ENCODE measurements at places on chromosomes 2 and 18.

DNA sequence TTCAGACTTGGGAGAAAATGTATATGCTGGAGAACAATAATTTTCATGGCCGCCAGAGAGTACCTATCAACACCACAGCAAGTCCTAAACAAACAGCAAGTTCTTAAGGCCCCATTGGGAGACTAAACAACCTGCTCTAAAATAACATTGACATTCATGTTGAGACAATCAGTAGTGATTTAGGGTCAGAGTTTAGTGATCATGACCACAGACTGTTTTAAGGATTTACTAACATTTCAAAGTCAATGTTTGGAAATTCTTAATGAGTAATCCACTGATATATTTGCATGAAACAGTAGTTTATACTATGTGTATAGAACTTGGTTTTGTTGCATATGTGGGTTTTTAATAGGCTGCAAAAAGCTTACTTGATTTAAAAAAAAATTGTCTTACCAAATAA, 34.7 kb downstream of the RASGRP3 start:
- DNase-seq = no peak

DNA sequence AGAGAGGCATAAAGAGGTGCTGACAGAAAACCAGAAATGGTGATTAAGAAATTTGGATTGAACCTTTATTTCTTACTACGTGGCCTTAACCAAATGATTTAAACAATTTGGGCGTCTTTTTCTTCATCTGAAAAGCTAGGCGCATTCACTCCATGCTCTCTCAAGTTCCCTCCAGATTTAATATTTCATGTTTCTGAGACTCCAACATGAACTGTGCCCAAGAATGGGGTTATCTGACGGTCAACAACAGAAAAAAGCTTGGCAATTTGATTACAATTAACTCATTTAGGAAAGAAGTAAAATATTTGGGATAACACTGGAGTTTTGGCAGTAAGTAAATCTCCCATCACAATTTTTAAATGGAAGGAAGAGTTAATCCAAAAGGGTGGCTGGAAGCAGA, 345.4 kb downstream of the ARHGAP15 start:
- no peak for DNase-seq

- DNase-seq = no peak
Observed at GRCh38 chr2:130963196-130963848, 126.6 kb downstream of the ARHGEF4 start.

GRCh38 chr2:63488118-63488713, 100.1 kb downstream of the WDPCP start:
- no peak for DNase-seq

- no peak for DNase-seq
Observed at GRCh38 chr2:211144974-211145665, 588.7 kb downstream of the CPS1 start.

GRCh38 chr2:102357937-102358336, 2.3 kb downstream of the IL18R1 start:
- no peak for DNase-seq

DNA sequence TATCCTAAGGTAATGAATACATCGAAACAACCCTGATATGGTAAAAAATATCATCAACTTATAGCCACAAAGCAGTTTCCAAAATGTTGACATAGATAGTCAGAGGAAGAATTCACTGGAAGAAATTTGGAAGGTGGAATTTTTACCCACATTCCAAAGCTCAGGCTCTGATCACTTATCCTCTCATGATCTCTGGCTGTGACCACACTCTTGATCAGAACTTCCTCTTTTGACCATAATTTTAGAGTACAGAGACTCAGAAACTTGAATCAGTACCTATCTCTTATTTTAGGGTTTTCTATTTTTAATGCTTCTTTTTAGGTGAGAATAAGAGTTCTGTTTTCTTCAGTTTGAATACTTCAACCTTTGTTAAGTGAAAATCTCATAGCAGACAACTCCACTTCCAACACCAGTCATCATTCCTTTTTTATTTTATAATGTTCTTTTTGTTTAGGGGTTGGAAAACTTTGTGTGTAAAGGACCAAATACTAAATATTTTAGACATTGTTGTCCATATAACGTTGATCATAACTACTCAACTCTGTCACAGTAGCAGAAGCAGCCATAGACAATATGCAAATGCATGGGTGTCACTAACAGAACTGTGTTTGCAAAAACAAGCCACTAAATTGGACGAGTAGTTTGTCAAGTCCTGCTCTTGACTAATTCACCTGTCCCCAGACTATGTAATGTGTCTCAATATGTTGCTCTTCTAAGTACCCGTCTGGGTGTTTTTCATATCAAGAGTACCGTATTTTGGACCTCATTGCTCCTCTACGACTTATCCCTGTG, 891.6 kb upstream of the CRIM1 start:
- DNase-seq = no peak

- no peak for DNase-seq
Observed at GRCh38 chr18:11322716-11323115, 173.3 kb upstream of the PIEZO2 start.

GRCh38 chr2:98404556-98405250, 40.0 kb upstream of the INPP4A start:
- DNase-seq = no peak

DNA sequence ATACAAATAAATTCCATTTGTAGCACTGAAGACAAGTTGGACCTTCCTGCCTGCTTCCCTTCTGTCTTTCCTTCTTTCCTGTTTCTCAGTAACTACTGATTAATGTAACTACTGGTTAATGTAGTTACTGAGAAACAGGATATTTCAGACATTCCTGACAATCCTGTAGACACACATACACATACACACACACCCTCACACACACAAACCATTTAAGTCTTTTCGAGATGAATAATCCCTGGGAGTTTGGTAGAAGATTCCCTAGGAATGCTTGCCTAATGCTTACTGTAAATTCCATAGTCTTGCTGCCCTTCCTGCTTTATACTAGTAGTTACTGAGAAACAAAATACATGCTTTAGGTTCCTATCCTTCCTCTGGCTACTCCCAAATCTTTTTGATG, 83.9 kb downstream of the PIK3C3 start:
- no peak for DNase-seq

DNA sequence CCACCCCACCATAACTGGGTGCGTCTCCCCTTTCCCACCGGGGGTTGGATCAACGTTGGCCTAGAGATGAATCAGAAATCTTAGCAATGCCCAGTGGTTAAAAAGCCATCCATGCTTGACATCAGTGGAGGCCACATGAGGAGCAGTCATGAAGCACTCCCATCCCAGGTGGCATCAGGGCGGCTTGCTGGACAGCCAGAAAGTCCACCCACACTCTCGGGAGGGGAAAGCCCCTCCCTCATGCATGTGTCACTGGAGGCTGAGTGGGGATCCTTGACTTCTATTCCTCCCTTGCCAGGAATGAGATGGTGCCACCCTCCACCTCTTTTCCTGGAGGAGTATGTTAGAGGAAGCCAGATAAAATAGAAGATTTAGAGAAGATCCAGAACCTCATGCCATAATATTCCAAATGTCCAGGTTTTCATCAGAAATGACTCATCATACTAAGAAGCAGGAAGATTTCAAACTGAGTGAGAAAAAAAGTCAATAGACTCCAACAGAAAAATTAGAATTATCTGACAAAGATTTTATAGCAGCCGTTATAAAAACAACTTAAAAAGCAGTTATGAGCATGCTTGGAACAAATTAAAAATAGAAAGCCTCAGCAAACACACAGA, 507.1 kb upstream of the ID2 start:
- DNase-seq = no peak

GRCh38 chr2:106099691-106100090, 94.4 kb downstream of the UXS1 start:
- DNase-seq = no peak

DNA sequence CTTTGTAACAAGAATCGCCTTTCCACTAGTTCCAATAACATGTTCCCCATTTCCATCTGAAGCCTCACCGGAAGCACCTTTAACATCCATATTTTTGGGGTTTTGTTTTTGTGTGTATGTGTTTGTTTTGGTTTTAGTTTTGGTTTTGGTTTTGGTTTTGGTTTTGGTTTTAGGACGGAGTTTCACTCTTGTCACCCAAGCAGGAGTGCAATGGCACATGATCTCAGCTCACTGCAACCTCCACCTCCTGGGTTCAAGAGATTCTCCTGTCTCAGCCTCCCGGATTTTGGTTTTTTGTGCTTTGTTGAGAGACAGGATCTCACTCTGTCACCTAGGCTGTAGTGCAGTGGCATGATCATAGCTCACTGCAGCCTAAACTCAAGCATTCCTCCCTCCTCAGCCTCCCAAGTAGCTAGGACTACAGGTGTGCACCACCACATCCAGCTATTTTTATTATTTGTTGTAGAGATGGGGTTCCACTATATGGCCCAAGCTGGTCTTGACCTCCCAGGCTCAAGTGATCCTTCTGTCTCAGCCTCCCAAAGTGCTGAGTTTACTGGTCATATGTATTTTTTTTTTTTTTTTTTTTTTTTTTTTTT, 36.3 kb downstream of the TGOLN2 start:
- DNase-seq = no peak

DNA sequence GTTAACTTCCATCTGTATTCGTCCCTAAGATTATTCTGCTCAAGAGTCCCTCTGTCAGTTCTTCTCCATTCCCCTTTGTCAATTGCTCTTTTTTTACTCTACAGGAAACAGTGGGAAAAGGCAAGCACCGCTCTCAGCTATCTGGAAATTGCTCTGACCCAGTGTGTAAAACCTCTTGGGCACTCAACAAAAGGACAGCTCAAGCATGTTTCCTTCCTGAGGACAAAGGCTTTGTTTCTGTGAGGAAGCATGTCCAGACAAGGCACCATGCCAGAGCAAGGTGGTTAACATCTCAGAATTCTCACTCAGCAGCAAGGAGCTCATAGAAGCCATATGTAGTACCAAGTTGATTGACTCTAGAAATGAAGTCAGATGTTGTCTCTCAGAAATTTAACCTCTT, 735.6 kb downstream of the TSN start:
- DNase-seq = no peak

DNA sequence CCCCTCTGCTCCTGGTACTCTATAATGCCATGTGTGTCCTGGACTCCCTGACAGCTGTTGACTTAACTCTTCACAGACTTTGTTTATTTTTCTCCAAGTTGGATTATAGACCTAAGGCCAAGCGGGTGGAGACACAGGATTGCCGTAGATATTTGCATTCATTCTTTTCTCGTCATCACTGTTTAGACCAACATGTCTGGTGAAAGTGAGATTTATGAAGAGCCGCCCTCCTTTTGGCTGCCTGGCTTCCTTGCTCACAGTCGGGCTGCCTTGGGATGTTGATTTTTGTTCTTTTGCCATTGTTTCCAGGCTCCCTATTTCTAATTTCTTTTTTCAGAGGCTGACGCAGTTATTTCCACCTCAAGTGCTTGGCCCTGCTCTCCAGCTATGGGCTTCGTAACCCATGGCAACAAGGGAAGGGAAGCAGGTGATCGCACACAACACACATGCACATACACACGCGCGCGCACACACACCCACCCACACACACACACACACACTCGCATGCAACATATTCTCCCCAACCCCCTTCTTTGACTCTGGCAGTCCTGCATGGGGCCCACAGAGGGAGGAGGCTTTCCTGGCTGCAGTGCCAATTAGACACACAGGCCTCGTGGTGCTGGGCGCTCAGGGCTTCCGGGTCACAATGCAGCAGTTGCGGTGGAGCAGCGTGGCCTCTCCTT, 296.5 kb downstream of the MTX2 start:
- DNase-seq = no peak

DNA sequence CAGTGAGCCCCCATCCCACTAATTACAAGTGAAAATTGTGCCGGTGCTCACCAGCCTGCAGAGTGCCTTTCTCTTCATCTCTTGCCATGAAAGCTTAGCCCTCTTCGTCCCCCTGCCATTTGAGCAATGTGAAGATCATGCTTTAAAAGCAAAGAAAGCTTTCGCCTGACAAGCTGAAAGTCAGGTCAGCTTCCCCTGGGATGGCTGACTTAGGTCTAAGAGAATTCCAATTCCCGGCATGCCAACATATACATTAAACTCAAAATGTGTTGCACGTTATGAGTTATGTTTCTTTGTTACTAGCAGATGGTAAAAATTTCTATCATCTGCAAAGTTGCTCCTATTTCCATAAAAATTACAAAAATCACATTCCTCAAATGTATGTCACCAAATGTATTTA, 129.8 kb downstream of the AFF3 start:
- DNase-seq = no peak

DNA sequence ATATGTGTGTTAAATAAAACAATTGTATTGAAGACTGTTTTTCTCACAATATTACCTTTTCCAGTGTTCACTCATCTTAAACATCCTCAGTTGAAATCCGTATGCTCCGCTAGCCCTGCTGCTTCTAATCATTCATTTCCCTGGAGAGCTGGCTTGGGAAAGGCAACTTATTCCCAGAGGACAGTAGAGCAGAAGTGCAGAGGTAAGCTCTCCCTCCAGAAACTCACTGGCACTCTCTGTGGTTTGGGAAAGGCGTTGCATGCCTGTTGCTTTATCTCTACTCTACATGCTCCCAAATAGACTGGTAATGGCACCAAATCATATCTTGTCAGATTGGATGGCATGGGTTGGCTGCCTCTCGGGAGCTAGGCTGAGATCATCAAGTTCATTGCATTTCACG, 117.1 kb upstream of the BOD1L2 start:
- DNase-seq = no peak

DNA sequence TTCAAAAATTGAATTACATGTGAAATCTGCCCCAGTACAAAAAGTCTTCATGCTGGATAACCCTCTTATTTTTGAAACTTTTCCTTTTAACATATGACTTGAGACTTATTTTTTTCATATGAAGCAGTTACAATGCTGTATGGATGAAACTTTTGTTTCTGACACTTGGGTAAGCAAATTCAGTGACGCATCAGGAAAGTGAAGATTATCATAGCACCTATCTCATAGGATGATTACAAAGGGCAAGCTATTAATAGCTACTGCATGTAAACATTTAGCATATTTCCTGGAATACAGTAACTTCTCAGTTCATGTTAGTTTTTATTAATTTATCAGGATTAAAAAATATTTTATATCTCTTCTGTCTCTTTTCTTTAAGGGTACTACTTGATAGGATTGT, 1109.2 kb downstream of the LRP1B start:
- no peak for DNase-seq

DNA sequence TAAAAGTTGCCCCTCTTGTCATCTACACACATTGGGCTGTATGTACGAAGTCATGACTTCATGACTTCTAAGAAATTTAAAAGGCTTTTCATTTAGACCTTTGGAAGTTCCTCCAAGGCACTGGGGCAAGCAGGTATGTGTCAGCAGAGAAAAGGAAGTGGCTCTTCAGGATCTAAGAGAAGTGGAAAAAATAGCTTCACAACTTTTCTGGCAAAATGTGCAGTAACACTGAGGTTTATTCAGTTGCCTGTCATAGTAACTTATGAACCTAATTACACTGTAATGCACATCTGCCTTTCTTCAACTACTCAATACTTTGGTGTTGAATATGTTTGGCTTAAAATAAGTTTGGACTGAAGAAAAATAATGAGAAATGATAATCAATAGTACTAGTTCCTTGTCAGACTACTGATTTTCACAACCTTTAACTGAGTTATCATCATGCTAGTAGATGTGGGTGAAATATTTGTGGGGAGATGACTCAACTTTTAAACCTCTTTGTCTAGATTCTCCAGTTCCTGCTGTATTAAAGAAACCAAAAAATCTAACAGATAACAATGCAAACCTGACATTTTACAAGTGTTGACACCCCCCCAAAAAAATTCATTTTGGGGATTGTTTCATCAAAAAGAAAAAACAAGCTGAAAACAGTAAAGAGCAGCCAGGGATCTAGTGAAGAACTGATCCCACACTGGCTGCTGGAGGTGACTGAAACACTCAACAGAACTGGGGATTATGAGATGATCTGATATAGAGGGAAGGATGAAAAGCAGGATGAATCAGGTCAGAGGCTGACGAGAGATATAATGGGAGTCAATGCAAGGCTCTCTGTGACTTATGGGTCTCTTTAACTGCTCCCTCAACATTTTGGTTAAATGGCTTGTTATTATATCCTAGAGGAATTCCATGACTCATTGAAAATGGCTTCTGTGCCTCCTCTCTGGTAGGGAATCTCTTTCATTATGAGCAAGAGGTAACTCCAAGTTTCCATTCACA, 84.6 kb downstream of the COLEC12 start:
- no peak for DNase-seq

All from stimulated activated CD8-positive, alpha-beta memory T cell treated with anti-CD3 and anti-CD28 coated beads, Interleukin-15, amount 100 ng/mL, for 1 hour (primary cell).